NCI-H1436 treated with DMSO at 0.1 percent for 48 hours (cell line): ENCODE measurements at places on chromosomes 2 and 18.

- no peak for DNase-seq
These were observed 136.1 kb downstream of the NEDD4L start for GRCh38 chr18:58180172-58180571.

GRCh38 chr2:86136141-86136540 lies 30.1 kb downstream of the PTCD3 start:
- no peak for DNase-seq

- no peak for DNase-seq
These were observed 121.4 kb downstream of the ASXL3 start for GRCh38 chr18:33699372-33699771.

DNA sequence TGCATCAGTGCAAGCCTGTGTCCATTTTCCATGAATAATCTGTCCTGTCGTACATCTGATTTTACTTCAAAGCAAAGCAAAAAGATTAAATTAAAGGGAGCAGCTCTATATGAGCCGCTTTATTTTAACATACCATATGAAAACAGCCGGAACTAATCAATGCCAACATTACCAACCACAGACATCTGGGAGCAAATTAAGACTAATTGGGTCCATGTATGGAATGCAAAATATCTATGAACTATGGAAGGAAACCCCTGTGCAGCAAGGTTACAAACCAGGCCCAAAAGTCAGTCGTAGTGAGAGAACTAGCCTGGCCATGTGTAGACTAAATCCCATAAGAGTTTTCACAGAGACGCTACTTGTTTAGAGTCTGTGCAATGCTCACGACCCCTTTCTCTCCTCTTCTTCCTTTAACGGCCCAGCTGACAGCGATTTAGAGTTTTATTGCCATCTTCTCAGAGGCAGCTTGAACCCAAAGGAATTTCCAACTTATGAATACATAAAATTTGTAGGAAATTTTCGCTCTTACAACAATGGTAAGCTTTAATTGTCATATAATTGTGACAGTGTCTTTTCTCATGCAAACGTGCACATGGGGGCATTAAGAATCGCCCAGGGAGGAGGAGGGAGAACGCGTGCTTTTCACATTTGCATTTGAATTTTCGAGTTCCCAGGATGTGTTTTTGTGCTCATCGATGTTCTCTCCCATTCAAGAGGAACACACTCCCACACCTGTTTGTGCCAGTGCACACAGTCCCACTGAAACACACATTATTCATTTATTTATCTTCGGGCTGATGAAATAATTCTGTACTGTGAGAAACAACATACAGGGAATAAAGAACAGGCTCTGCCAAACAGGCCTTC lies 52.9 kb upstream of the RPL31 start:
- no peak for DNase-seq

DNA sequence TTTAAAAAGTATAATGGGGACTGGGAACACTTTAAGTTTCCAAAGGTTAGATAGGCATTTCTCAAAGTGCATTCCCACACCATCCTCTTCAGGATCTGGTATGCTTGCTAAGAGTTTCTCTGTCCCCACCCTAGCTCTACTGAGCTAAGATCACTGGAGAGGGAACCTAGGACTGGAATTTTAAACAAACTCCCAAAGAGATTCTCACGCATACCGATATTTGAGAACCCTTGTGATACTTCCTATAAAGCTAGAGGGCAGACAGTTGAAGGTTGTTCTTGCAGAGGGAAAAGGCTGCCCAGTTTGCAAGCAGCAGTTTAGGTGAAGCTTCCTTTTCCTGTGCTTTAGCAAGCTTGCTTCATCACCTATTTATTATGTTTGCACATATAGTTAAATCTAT lies 3.6 kb downstream of the CNRIP1 start:
- no peak for DNase-seq

DNA sequence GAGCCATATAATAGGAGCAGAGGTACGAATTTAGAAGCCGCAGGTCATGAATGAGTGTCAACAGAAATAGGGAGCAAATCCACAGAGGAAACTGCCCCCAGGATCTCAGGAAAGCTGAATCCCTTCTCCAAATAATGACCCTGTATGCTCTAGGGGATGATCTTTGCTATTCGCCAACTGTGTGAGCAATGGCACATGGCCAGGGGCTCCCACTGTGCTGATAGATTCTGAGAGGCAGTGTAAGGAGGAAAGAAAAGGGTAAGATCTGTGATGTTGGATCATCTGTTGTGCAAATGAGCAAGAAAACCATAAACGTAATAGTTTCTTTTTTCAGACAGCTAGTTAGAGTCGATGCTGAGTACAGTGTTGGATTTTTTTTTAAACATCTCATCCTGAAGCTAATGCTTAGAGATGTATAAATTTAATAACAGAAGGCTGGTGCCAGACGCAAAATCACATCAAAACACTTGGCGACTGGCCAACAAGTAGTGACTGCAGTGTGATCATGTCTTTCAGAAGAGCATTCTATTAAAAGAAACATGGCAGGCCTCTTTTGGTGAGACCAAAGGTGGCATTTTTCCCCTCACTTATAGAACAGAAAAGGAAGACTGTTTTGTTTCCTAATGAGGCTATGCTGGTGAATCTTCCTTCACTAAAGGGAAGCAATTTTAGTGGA lies 77.4 kb downstream of the ABCA12 start:
- DNase-seq: no peak

DNA sequence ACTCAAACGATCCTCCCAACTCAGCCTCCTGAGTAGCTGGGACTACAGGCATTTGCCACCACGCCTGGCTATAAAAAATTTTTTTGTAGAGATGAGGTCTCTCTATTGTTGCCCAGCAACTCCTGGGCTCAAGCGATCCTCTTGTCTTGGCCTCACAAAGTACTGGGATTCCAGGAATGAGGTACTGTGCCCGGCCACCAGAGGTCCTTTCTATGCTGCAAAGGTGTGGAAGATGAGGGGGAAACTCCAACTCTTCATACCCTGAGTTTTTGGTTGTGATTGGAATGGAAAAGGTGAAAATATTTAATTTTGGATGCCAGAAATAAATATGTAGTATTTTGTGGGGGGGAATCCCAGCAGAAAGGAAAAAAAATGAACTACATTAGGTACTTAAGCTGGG lies 36.0 kb downstream of the MRPL33 start:
- no peak for DNase-seq

DNA sequence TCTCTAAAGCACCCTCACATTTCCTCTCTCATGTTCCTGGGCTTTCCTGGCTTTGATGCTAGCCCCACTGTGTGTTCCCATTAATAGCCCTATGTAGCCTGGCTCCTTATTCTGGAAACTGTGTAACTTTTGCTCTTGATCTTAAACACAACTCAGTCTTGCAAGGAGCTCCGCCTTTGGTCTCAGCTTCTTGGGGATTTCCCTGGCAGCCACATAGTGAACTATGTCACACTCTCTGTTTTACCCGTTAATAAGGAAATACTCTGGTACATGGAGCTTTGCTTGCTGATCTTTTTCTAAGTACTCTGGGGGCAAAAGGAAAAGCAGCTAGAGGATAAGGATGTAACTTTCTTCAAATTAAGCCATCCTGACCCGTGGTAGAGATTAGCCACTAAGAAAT lies 259.3 kb downstream of the NEDD4L start:
- DNase-seq: no peak

- DNase-seq: no peak
These were observed 35.8 kb upstream of the SCLY start for GRCh38 chr2:238024986-238025385.

GRCh38 chr2:43438858-43439655 lies 156.8 kb downstream of the THADA start:
- no peak for DNase-seq

DNA sequence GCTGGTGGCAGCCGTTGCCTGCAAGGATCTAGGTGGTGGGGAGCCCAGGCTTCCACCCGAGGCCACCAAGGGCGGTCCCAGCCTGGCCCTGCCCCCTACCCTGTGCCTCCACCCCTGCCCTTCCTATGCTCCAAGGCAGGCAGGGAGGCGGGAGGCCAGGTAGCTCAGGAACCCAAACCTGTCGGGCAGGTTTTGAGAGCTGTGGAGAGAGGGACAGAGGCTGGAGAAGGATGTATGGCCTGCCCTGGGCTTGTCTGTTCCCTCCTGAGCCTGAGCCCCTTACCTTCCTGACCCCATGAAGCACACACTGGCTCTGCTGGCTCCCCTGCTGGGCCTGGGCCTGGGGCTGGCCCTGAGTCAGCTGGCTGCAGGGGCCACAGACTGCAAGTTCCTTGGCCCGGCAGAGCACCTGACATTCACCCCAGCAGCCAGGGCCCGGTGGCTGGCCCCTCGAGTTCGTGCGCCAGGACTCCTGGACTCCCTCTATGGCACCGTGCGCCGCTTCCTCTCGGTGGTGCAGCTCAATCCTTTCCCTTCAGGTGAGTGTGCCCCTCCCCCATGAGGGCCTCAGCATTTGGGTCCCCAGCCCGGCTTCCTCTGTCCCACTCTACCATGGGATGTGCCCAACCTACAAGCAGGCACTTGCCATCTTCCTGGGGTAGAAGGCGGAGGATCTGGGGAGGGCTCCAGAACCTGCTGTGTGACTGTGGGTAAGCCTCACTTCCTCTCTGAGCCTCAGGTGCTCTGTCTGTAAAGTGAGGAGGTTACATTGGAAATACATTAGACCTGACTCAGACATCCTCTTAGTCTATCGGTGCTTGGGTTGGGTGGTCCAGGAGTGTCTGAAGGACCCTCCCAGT lies at the start of gene PROM2:
Gene PROM2, plus strand, starts transcription at position 159 of the 860 bp plus-strand sequence. Its CDS starts 137 bp downstream, at position 296.
- no peak for DNase-seq

DNA sequence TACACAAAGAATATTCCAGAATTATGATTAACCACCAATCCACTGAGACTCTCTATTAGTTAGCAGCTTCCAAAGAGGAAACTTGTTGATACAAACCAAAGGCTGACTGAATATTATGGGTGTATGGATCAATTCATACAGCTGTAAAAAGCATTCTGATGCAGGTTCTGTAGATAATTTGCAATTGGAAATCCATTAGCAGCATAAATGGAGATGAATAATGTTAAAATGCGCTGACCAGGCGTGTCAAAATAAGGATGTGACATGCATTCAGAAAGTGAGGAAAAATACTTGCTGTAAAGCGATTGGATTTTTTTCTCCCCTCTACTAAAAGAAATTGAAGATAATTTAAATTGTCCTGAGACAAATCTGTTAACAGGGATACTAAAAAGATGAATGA lies 169.0 kb upstream of the DDX18 start:
- no peak for DNase-seq

GRCh38 chr2:15912203-15912602 lies 28.1 kb upstream of the MYCN start:
- no peak for DNase-seq

DNA sequence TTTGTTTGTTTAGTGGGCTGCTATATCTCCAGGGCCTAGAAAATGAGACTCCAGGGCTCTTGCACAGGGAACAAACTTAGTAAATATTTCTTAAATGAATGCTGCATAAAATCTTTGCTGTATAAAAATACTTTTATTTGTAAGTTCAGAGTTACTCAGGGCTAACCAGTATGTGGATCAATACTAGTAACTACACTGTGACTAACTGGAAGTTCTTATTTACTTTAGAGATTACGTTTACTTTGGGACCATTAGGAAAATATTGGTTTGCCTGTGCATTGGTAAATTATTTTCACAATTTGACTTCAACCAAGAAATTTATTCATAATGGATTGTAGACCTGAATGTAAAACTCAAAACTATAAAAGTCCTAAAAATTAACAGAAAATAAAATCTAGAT lies 575.5 kb downstream of the RNF144A start:
- DNase-seq: no peak

DNA sequence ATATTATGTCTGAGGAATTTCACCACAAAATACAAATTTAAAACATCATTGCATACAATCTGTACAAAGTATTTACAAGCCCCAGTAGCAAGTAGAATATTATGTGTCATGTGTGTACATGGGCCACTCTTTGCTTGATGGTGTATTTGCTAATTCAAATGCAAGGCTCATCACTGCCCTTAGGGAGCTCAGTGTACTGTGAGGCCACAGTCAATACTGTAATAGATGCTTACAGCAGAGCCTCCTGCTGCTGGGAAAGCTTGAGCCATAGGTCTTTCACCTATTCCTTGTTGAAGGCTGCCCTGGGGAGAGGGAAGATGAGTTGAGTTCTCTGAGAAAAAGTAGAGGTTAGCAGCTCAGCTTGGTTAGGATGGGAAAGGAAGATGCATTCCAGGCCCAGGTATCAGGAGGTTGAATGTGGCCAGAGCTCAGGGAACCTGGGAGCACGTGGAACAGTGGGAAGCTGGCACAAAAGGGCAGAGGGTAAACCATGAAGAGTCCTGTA lies 189.6 kb downstream of the LRP1B start:
- DNase-seq: no peak

GRCh38 chr2:85920810-85921545 lies 32.2 kb upstream of the ST3GAL5 start:
- DNase-seq: no peak

DNA sequence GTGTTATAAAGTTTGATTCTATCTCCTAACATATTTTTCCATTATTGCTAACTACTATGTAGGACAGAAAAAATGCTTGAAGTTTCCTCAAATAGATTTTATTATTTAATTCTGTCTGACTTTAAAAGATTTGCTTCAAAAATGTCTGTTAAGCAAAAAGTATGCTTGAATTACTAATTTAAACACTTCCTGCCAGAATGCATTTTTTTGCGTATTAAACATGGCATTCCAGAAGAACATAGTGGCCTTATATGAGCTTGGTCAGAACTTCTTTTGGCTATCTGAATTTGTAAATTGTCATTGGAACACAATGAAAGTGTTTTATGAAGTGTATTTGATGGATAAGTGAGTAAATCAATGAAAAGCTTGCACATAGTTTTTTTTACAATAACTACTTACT lies 37.8 kb downstream of the MBD5 start:
- DNase-seq: no peak

GRCh38 chr18:28372186-28372585 lies 195.3 kb upstream of the CDH2 start:
- DNase-seq: no peak

GRCh38 chr18:44636241-44636640 lies 44.4 kb upstream of the SETBP1 start:
- no peak for DNase-seq

DNA sequence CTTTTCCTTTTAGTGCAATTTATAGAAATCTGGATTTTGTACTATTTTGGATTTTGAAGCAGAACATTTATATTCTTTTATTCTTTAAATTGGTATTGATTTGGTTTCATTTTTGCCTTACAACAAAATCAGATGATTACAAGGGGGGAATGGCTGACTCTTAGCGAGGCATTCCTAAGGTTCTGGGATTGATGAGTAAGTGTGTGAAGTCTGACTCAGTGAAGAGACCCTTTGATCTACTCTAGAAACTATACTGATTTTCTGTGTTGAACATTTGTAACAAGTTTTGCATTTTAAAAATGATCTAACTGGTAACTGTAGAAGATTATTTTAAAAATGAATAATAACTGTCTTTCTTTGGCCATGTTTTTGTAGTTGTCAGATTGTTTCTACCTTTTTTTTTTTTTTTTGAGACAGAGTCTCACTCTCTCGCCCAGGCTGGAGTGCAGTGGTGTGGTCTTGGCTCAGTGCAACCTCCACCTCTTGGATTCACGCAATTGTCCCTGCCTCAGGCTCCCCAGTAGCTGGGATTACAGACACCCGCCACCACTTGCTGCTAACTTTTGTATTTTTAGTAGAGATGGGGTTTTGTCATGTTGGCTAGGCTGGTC lies 48.7 kb downstream of the TTC39C start:
- DNase-seq: no peak
